ENCODE measurements at places on chromosomes 6 and 20. TPM values are rescaled to one million over a fixed set of nuclear protein-coding genes. Genes with fewer than 3 reads are reported as not detected.

STX11 gene
- total RNA-seq, result 0.16 TPM

PTCHD4 gene
- 9.8 TPM for total RNA-seq

SLC17A9 gene
- total RNA-seq, result 0.41 TPM

CD40 gene
- total RNA-seq, result 0.45 TPM

PKHD1 gene
- not detected for total RNA-seq

ZBTB46 gene
- total RNA-seq, result 1.1 TPM

VSX1 gene
- total RNA-seq, result not detected

OCSTAMP gene
- not detected for total RNA-seq

SNRPB2 gene
- total RNA-seq, result 58.6 TPM

ILRUN gene
- total RNA-seq, result 31.6 TPM

NKAIN2 gene
- total RNA-seq, result not detected

CTCFL gene
- total RNA-seq, result not detected

VSTM2L gene
- 1.4 TPM for total RNA-seq

LY6G5C gene
- total RNA-seq, result 1.1 TPM

- DNase-seq, result peak; percentile 72
These were observed 119.0 kb upstream of the SGK1 start for GRCh38 chr6:134436950-134437349.

GRCh38 chr6:83215131-83216047 is 22.2 kb downstream of the RWDD2A start:
- DNase-seq, result peak; percentile 88

GRCh38 chr6:167791091-167791779 is 35.5 kb upstream of the AFDN start:
- DNase-seq, result no peak

- no peak for DNase-seq
These were observed 274.0 kb upstream of the POU3F2 start for GRCh38 chr6:98560418-98560817.

DNA sequence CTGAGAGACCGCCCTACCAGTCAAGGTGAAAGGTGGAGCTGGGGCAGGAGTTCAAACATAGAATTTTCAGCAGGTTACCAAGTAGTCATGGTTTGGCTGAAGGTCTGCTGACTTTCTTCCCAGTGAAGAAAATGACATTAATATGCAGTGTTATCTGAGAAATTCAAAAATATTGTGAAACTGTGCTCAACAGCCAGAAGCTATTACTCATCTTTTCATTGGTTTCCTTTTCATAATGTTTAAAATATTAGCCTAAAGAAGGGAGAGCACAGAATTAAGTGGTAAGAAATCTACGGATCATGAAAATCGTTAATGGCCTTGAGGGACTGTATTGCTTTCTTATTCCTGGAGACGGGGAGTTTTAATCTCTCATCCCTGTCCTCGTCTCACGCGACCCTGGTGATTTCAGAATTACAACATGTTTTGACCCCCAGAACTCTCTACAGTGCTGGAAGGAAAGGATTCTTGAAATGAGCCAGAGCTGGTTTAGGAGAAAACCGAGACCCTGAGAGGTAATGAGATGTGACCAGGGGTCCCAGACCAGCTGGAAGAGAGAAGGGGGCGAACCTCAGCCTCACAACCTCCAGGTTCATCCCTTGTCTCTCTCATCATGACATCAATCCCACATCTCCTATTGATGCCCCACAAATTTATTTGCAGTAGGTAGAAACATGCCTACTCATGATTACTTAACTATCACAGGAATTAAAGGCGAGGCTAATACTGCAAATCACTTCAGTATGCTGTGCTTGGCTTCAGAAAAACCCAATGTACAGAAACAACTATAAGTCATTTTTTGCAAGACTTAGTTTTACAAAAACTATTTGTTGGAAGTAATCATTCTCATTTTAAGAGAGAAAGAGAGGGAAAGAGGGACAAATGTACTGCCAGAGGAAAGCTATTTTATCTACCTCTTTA is 209.5 kb downstream of the FNDC1 start:
- DNase-seq, result peak; percentile 64

GRCh38 chr20:42179768-42180167 is 561.6 kb upstream of the CHD6 start:
- no peak for DNase-seq

DNA sequence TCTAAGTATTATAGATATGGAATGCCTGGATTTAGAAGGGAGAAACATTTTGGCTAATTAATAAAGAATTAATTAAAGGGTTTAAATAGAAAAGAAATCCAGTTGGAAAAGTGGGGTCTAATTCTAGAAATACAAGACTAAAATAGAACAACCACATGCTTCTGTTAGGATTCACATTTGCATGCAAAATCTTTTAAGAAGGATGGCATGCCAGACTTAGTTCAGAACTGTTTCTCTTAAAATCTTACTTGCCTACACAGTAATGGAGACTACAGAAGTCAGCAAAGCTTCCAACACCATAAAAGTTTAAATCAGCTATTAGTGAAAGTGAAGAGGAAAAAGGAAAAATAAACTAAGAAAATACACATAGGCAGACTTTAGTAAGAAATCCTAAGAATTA is 32.7 kb upstream of the KATNA1 start:
- no peak for DNase-seq

DNA sequence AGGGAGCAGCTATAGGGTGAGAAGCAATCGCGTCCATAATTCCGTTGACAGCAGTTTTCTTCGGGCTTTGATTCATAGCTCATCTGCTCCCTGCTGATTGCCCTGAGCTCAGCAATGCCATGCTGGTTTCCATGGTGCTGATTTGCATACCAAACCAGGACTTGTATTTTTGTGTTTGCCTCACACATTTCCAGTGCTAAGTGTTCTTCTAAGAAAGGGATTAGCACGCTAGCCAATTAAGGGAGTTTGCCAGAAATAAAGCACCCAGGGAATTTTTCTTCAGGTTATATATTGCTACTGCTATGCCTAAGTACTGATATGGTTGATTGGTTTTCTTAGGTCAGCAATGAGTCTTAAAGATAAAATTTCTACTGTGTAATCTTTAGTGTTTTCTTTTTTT is 177.6 kb downstream of the PLCB1 start:
- DNase-seq, result no peak

DNA sequence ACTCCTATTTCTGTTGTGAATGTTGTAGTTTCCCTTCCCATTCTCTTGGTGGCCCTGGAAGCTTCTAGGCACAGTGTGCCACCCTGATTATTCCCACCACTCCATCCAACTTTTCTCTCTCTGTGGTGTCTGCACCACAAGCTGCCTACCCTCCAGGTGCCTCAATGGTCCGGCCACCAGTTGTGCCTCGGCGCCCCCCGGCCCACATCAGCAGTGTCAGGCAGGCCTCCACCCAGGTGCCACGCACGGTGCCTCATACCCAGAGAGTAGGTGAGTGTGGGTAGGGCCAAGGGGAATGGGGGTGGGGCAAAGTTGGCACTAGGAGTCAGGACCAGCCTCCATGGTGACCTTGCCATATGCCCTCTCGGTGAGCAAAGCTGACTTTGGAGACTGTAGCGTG is 23.1 kb downstream of the PABPC1L start:
- no peak for DNase-seq

GRCh38 chr20:43536817-43537440 is 21.9 kb upstream of the SGK2 start:
- DNase-seq, result peak; percentile 14

GRCh38 chr6:134381959-134382358 is 64.0 kb upstream of the SGK1 start:
- peak; percentile 14 for DNase-seq
